Activated T-helper 1 cell treated with anti-CD3 and anti-CD28 coated beads, Interleukin-2, amount 50 U/mL, for 16 hours (primary cell): ENCODE measurements at places on chromosomes 2 and 18.

DNA sequence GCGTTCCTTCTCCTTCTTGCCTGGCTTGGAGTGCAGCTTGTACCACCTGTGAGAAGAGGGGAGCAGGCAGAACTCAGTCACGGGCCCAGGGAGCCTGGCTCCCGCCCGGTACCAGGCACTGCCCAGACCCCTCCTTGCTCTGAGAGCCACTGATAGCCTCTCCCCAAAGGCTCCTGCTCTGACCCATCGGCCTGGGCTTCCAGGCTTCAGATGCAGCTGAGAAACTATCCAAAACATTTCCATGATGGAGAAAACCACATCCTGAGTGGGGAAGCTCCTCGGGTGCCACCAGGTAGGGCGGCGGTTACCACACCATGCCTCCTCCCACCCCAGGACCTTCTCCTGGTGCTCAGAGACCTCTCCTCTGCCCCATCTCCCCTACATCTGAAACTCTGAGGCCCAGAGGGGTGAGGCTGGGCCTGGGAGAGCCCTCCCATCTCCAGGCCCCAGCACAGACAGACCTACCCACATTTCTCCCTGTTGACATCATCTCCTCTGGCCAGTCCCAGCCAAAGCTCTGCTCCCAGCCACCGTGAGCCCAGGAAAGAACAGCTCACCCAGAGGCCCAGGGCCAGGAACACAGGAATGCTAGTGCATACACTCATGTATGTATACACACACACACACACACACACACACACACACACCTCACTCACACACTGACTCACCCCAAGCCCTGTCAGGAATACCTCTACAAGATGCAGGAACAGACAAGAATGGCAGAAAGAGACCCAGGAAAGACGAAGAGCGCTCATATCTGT is 17.9 kb upstream of the SFXN5 start:
- no peak for DNase-seq

DNA sequence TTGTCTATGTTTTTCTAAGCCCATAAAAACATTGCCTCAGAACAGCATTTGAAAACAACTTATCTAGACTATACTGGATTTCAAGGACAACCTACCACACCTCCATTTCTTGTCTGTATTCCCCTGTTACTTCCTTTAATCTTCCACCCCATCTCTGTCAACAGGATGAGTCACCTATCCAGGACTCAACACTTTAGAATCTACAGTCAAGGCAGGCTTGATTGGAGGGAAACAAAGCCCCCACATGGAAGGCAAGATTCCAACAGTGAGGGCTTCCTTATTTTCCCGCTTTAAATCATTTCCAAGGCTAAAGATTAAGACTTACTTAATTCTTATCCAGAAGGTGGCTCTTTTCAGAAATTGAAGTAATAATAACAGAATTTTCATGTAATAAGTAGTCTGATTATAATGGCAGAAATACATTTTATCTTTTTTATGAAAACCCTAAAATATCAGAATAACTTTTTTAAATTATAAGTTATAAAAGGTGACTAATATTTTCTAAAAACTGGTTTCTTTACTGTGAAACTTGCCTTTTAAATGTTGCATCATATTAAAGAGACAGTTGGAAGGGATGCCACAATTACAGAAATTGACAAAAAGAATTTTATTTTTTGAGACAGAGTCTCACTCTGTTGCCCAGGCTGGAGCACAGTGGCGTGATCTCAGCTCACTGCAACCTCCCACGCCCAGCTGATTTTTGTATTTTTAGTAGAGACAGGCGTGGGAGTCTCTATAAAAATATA is 138.7 kb upstream of the CCDC150 start:
- DNase-seq, result no peak

GRCh38 chr2:72561621-72562318 is 264.1 kb downstream of the EXOC6B start:
- no peak for DNase-seq

GRCh38 chr2:204948024-204948763 is 402.9 kb downstream of the PARD3B start:
- no peak for DNase-seq

DNA sequence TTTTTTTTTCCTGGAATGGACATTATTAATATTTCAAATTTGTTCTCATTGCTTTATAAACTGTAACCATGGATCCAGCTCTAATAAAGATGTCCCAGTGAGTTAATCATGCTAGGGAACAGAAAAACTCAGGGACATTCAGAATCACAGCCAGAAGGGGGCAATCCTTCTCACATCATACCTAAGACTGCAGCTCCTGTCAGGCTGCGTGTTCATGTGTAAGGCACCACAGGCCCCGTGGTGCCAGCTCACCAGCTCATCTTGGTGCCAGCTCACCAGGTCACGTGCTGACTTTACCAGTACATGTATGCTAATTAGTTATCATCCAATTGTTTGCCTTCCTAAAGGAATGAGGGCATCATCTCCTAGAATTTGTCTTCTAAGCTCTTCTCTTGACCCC is 84.7 kb upstream of the NEDD4L start:
- no peak for DNase-seq

GRCh38 chr2:72124376-72124775 is 23.3 kb downstream of the CYP26B1 start:
- DNase-seq, result no peak

GRCh38 chr2:213148572-213149261 is 2.7 kb downstream of the IKZF2 start:
- no peak for DNase-seq

DNA sequence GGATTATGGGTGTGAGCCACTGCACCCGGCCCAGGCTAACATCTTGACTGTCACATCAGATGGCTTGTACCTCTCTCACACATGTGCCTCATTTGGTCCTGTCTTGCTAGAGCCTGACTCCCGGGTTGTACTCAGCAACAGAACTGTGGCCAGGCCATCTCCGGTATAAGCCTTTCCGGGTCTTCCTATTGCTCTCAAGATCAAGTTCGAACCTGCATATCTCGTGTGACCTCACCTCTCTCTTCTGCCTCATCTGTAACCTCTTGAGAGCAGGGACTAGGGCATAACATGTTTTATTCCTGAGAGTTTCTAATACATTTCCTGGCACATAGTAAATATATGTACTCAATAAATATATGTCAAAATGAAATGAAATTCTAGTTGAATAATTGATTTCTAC is 114.0 kb downstream of the ACAA2 start:
- DNase-seq, result no peak

DNA sequence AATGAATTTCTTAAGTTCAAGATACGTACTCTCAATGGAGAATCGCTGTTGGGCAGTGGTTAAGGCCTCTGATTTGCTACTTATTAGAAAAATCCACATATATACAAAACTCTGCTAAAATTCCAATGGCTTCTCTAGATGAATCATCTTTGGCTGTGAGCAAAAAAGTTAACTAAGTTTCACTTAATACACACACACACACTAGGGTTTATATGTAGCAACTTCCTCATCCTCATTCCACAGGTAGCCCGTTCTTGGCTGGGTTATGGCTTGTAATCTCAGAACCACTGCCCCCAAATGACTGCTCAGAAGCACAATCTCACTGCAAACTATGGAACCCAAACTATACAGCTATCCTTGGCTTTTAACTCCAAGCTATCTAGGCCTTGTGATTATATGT is 99.7 kb downstream of the SMAD2 start:
- DNase-seq, result no peak

- no peak for DNase-seq
Measured at GRCh38 chr2:88110830-88111229, 17.0 kb downstream of the FABP1 start.

DNA sequence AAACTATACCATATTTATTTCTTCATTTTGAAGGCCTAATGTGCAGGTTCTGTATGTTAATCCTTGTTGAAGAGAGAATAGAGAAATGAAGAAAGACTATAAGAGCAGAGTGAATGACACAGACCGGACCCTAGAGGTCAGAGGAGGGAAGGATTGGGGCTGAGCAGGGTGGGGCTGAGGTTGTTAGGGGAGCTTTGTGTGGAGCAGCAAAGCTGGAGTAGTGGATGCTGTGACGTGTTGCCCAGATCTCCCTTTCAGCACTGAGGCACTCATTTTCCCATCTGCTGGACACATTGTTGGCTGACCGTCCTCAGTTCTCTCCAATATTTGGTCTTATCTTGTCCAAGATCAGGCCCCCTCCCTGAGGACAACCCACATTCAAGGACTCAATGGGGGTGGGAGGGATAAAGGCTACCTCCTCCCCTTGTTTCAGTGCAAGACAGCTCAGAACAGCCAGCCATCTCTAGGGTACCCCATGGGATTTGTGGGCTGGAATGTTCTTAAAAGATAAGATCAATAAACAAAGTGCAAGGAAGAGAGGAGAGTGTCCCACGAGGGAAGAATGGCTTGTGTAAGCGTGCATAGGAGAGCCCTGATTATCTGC is 143.6 kb downstream of the TDRD15 start:
- no peak for DNase-seq

GRCh38 chr18:41933778-41934177 is 21.3 kb upstream of the PIK3C3 start:
- no peak for DNase-seq

DNA sequence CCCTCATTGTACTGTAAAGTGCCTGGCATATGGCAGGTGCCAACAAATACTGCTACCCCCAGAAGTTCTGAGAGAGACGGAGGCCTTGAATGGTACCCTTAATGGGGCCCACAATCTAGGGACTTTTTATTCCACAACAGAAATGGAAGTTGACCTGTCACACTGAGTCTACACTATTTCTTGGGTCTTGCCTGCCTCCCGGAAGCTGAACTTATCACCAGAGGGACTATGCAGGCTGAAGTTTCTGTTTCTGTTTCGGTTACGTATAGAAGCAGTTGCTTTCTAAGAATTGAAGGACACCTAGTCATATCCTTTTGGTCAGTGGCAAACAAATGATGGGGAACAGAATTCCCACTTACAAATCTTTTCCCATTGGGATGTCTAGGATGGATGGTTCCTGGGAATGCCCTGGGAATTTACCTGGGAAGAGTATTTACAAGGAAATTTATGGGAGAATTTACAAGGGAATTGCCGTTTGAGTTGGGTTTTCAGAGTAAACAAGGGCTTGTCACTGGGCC is 74.2 kb downstream of the HS1BP3 start:
- DNase-seq, result no peak

DNA sequence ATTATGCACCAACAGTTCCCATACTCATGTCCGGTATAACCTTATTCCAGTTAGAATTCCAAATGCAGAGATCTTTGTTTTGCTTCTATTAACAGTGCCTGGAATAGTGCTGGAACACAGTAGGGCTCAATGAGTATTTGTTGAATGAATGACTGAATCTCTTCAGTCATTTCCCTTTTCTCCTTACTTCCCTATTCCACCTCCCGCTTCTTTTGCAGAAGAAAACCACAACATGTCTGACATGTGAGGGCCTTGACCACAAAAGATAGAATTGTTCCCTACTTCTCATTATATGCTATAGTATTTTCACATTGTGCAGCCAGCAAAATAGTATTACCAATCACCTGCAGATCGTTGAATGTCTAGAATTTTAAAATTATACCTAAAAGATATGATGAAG is 19.5 kb upstream of the HNRNPLL start:
- DNase-seq, result no peak

GRCh38 chr2:16623031-16623430 is 42.6 kb downstream of the CYRIA start:
- DNase-seq, result no peak

DNA sequence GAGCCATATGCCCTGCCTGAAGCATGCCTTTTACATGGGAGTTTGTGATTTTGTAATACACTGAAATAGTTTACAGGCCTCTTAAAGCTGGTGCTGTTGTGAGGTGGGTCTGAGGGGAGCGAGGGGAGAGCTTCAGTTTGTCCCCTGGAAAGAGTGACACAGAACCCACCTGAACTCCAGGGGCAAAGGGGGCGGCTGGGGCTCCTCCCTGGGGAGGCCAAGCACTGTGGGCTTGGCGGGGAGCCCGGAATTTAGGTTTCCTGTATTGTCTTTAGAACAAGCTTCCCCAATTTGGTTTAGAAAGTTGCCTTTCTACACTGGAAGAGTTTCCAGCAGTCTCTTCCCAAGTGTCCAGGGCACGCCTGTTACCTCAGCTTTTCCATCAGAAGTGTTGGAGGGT is 75.7 kb downstream of the VAPA start:
- no peak for DNase-seq

GRCh38 chr2:27296481-27296880 is 11.8 kb downstream of the UCN start:
- no peak for DNase-seq

DNA sequence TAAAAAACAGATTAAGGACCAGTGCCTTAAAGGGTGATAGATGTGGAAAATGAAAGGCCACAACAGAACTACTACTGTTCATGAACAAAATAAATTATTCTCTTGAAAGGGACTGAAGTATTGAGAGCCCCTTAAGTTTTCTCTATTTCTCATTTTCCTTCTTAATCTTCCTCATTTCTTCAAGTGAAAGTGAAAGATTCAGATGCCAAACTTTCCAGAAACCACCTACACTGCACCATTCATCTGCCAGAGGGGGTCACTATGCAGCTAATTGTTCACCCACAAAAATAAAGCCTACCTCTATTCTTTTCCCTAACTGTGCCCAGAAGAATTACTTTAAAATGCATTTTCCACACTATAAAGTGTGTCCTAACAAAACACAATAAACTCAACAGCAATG is 140.1 kb downstream of the NR4A2 start:
- DNase-seq, result no peak

DNA sequence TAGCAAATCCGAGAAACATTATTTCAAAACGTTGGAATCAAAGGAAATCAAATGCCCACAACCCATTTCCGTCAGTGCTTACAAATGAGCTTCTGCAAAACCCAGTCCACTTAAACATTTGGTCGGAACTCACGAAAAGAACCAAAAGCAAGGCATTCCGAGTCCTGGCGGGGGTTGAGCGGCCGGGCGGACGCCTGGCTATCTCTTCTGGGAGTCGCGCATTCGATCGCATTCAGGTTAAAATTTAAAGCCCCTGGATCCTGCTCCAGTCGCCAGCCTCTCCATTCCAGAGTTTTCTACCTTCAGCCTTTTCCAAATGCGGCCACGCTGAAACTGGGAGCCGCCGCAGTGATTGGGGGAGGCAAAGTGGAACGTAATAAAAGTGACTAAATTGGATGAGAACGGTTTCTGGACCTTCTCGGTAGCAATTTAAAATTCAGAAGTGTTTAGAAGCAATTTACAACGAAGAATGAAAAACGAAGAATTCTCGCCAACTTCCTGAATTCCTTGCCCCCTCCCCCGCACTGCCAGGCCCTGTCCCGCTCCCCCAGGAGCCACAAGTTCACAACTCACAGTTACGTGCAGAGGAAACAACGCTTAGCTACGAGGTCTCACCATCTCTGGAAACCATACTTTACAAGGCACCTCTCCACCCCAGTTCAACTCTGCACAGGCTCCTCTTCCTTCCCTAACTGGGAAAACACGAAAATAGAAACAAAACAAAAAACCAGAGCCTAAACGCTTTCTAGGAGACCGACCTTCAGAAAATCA is 1.7 kb upstream of the GATA6 start:
- no peak for DNase-seq

DNA sequence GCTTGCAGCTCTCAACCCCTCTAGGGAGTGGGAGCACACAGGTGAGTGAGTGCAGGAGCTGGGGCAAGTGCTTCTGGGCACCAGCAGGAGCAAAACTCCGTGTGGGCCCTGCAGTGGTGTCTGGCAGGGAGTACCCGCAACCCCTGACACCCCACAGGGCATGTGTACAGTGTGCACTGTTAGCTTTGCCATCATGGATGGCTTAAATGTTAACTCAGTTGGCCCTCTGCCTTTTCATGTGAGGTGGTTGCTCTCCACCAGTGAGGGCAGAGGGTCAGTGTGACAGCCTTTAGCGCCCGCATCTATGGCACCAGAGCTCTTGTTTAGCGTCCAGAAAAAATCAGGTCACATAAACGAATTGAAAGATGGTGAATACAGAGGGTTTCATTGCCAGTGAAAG is 92.7 kb downstream of the TPGS2 start:
- DNase-seq, result no peak
